CD4-positive, CD25-positive, alpha-beta regulatory T cell (primary cell): ENCODE measurements at places on chromosomes 3 and 15.

GRCh38 chr3:165336786-165337185, 140.6 kb upstream of the SLITRK3 start:
- no peak for DNase-seq

GRCh38 chr3:25324954-25325655, 103.0 kb upstream of the RARB start:
- DNase-seq = no peak

DNA sequence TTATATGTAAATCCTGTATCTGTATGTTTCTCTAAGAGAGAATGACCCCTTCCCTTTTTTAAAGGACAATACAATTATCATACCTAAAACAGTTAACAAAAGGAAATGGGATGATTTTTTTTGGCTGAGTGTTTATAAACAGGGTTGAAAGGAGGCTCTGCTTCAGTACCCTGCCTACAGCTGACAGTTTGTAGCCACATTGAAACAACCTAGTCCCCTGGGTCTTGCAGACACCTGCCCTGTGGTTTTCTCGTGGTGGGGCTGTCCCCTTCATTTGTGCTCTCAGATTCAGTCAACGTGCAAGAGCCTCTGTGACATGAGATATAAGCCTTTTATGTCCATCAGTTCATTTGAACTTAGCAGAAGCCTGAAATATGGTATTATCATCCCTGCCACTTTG, 2.3 kb upstream of the HMCES start:
- no peak for DNase-seq

GRCh38 chr3:63842127-63842526, 21.5 kb downstream of the THOC7 start:
- no peak for DNase-seq

DNA sequence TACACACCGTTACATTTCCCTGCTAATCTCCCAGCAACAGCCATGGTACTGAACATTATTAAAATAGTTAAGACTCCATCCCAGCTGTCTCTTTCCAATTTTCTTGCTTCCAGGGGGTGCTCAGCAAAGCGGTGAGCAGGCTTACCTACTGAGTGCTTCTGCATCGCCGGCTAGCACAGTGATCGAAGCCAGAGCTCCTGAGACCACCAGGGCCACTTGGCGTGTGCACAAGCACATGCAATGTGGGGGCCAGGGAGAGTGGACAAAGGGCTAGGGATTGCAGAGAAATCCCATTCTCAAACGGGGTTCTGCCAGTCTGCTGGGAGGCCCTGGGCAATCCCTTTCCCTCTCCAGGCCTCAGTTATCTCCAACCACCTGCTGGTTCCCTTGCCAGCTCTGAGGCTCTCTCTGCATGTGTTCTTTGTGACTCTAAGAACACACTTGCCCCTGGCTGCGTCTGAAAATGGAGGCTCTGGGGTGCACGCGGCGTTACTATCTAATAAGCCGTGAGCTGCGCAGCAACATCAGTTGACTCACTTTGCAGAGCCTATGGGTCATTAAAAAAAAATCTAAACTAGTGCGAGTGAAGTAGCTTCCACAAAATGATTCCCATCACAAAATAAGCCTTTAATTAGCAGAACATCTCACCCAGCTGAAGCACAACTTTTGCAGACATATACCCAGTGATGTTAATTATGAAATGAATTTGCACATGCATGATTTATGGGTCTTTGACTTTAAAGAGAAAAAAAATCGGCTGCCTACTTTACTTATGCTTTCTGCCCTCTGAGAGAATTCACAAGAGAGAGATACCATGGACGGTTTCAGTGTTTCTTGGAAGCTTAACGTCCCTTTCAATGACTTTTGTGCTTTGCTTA, 271.5 kb downstream of the TLE3 start:
- no peak for DNase-seq

DNA sequence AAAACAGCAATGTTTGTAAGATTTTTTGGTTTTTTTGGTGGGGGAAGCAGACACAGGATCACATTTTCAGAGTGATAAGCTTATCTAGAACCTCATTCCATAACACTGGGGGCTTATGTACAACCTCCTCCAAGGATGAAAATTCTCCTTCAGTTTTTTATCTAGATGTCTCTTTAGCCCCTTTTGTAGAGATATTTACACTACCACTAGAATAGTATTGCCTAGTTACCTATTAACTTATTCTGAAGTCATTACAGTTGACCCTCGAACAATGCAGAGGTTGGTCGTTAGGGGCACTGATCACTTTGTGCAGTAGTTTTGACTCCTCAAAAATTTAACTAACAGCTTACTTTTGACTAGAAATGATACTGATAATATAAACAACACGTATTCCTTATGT, 32.8 kb downstream of the IFT57 start:
- no peak for DNase-seq

DNA sequence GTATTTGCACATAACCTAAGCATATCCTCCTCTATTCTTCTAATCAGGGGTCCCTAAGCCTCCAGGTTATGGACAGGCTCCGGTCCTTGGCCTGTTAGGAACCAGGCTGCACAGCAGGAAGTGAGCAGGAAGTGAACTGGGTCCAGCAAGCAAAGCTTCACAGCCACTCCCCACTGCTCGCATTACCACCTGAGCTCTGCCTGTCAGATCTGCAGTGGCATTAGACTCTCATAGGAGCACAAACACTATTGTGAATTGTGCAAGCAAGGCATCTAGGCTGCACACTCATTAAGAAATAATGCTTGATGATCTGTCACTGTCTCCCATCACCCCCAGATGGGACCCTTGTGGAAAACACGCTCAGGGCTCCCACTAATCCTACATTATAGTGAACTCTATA, 9.8 kb downstream of the MSL2 start:
- no peak for DNase-seq

GRCh38 chr15:92620991-92621390, 34.6 kb downstream of the FAM174B start:
- DNase-seq = no peak

GRCh38 chr3:150589759-150590158, 13.4 kb upstream of the SELENOT start:
- no peak for DNase-seq

DNA sequence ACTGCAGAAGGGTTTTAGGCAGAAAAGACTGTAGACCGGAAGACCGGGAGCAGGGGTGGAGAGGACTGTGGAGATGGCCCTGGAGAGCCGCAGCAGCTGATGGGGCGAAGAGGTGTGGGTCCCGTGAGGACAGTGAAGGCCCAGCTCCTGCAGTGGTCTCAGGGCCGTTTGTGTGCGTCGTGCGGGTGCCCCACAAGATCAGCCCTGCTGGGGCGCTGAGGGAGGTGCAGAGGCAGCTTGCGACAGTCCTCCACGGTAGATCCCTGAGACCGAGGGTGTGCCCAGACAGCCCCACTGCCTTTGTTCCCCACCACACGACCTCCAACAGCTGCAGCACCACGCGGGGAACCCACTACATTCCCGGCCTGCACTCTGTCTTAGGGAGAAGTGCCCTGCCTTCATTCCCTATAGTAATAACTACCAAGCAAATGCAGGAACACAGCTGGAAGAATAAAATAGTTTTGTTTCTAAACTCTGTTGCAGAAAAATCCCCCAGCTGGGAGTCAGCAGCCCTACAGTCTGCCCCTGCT, 19.0 kb upstream of the CRABP1 start:
- no peak for DNase-seq

DNA sequence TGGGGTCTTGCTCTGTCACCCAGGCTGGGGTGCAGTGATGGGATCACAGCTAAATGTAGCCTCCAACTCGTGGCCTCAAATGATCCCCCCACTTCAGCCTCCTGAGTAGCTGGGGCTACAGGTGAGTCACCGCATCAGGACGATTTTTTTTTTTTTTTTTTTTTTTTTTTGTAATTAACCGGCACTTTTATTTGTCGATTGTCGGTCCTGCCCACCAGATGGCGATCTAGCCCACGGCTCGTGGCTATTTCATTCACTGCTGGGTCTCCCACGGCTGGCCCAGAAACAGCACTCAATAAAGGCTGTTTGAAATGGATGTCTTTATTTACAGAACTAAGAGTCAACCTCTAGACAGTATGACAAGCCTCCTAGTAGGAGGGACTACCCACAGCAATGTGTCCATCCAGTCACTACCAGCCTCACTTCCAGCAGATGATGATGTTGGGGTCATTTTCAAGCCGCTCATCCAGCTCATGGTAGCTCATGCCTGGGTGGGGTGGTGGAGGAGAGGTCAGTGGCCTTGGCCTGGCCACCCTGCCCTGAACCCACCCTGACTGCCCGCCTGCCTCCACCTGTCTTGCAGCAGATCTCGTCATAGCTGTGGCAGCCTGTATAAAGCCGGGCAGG, 1.8 kb upstream of the ZMYND10 start:
- peak; percentile 88 for DNase-seq
